ENCODE measurements at places on chromosomes 4 and X. TPM values are rescaled to one million over a fixed set of nuclear protein-coding genes. Genes with fewer than 3 reads are reported as not detected.

The S100G gene
- not detected for total RNA-seq

The CFP gene
- total RNA-seq: 4.0 TPM

The NHSL2 gene
- 4.8 TPM for total RNA-seq

The IRAK1 gene
- 96.0 TPM for total RNA-seq

The CCDC120 gene
- 16.7 TPM for total RNA-seq

The ALAS2 gene
- total RNA-seq: not detected

The ANXA10 gene
- total RNA-seq: 0.34 TPM

The AREG gene
- 18.9 TPM for total RNA-seq

The TMEM35A gene
- total RNA-seq: 3.0 TPM

DNA sequence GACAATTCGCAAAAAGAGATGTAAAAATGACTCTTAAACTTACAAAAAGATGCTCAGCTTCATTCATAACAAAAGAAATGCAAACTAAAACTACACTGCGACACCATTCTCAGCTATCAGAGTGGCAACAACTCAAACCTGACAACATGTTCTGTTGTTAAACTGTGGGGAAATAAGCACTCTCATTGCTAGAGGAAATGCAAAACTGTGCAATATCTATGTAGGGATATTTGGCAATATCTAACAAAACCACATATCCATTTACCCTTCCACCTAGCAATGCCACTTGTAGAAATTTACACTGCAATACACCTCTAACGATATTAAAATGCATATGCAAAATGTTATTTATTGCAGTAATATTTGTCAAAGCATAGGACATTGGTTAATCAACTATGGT is 78.3 kb upstream of the EGFL6 start:
- DNase-seq: no peak

DNA sequence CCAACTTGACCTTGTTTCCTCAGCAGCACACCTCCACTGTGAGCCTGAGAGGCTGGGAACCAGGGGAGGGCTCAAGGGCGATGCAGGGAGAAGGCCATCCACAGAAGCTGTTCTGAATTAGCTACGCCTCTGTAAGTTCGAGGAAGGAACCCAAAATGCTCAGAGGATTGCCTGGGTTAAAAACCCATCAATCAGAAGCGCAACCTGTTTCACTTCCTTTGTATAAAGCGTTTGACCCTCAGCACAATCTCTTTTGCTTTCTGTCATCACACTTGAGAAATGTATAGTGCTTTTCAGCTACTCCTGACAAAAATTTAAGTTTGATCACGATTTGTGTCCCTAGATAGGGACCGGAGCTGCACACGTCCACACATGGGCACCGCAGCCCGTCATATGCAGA is 48.0 kb upstream of the MAP3K15 start:
- DNase-seq: no peak

DNA sequence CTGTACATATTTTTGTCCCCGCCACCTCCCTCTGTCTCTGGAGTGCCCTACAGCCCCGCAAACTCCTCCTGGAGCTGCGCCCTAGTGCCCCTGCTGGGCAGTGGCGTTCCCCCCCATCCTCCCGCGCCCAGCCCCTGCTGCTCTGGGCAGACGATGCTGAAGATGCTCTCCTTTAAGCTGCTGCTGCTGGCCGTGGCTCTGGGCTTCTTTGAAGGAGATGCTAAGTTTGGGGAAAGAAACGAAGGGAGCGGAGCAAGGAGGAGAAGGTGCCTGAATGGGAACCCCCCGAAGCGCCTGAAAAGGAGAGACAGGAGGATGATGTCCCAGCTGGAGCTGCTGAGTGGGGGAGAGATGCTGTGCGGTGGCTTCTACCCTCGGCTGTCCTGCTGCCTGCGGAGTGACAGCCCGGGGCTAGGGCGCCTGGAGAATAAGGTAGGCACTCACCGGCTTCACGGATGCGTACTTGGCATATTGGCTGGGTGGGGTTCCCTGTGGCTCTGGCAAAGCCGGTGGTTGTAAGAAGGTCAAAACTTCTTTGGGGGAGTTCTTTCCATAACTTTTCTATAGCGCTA is 653 bp downstream of the HHIP start:
- DNase-seq: no peak

- no peak for DNase-seq
Measured at GRCh38 chrX:13937370-13938050, 92.2 kb downstream of the GEMIN8 start.

DNA sequence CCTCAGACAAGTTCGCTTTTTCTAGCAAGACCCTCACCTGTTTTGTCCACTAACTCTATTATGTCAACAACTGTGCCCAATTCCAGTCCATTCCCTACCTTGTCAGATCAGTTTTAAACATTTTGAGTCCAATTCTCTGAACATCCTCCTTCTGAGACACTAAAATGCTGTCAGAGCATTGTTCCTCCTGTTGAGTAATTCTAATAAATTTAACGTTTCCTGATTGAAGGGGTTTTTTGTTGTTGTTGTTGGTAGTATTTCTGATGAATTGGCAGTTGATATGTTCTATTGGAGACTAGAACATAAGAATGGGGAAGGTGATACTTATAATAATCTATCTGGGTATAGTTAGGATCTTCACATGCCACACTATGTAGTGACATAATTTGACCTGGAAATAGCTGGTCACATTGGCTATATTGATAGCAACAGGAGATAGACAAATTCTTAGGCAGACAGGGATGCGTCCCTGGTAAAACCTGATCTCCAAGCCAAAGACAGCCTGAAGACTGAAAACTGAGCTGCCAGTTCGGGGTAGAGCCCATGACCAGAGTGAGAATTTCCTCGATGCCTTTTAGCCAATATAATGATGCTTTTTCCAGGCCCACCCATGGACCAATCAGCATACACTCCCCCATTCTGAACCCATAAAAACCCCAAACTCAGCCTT is 12.4 kb upstream of the CXCL2 start:
- DNase-seq: no peak

DNA sequence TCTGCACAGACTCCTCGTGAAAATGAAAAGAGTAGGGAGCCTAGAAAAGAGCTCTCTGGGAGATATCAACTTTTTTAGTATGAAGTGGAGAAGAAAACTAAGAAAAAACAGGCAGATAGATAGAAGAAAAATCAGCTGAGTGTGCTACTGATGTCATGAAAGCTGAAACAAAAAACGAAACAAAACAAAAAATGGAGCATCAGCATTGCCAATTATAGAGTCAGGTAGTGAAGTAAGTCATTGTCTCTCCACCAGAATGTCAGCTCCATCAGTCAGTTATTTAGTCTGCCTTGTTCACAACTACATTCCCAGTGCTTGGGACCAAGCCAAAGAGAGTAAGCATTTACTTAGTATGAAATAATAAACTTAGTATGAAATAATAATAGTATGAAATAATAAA is 595.1 kb downstream of the STPG2 start:
- no peak for DNase-seq

DNA sequence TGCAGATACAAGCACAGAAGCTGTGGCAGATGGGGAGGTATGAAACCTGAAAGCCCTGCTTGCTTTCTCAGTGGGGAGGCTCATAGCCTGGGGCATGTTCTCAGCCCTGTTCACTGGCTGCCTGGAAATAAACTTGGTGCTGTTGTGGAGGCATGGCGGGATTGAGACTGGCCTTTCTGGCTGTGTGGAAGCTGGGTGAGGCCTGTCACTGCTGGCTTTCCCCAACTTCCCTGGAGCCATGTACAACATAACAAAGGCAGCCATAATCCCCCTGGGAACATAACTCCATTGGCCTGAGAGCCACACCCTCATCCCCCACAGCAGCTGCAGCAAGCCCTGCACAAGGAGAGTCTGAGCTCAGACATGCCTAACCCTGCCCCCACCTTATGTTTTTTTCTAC is 237.7 kb upstream of the TLL1 start:
- DNase-seq: no peak

GRCh38 chr4:61079976-61080375 is 120.2 kb upstream of the ADGRL3 start:
- no peak for DNase-seq

DNA sequence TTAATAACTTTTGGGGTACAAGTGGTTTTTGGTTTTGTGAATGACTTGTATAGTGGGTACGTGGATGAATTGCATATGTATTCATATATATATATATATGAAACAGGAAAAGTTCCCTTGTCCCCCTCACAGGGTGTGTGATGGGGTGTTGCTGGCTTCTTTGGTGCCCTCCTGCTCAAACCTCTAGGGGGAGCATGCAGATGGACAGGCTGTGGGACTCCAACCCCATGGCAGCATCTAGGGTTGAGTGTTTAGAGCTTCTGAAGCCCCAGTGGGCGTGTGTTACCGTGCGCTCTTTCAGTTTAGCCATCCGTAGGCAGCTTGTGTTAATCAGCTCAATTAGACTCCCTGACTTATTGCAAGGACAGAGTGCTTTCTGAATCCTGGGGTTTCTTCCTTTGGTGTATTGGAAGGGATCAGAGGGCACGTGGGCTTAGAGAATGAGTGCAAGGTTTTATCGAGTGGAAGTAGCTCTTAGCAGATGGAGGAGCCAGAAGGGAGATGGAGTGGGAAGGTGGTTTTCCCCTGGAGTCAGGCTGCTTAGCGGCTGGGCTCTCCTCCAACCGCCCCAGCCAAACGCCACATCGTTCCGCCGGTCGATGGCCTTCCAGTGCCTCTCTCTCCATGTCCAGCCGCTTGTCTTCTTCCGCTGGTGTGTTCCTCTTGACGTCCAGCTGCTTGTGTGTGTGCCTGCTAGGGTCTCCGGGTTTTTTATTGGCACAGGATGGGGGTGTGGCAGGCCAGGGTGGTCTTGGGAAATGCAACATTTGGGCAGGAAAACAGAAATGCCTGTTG is 674.4 kb upstream of the LCORL start:
- DNase-seq: no peak

Measured in mucosa of descending colon (tissue), 3 donors.